ENCODE measurements at places on chromosomes 11 and 22.

- DNase-seq: no peak
These were observed 10.7 kb downstream of the ATG16L2 start for GRCh38 chr11:72824811-72825505.

- no peak for DNase-seq
These were observed 22.5 kb upstream of the DAGLA start for GRCh38 chr11:61657566-61658290.

GRCh38 chr22:27267145-27267544 lies 534.4 kb downstream of the MN1 start:
- no peak for DNase-seq

GRCh38 chr11:1049431-1049891 lies 12.9 kb upstream of the MUC6 start:
- DNase-seq: no peak

DNA sequence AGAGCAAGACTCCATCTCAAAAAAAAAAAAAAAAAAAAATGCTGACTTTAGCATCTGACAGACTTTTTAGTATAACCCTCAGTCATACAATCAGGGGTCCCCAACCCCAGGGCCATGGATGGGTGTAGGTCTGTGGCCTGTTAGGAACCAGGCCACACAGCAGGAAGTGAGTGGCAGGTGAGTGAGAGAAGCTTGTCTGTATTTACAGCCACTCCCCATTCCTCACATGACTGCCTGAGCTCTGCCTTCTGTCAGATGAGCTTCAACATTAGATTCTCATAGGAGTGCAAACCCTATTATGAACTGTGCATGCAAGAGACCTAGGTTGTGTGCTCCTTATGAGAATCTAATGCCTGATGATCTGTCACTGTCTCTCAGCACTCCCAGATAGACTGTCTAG lies 3.3 kb downstream of the FAM227A start:
- no peak for DNase-seq

DNA sequence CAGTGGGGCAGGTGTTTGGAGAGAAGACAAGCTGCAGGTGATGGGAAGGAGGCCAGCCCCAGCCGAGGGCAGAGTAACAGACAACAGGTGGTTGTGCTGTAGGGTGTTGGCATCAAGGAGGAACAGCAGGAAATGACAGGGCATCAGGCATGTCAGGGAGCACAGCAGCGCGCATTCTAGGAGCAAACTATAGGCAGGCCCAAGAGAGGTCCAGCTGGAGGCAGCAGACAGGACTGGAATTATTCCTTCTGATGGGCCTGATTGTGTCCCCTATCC lies 13.6 kb downstream of the ADM start:
- DNase-seq: no peak

GRCh38 chr22:45210577-45210976 lies 30.1 kb downstream of the KIAA0930 start:
- no peak for DNase-seq

DNA sequence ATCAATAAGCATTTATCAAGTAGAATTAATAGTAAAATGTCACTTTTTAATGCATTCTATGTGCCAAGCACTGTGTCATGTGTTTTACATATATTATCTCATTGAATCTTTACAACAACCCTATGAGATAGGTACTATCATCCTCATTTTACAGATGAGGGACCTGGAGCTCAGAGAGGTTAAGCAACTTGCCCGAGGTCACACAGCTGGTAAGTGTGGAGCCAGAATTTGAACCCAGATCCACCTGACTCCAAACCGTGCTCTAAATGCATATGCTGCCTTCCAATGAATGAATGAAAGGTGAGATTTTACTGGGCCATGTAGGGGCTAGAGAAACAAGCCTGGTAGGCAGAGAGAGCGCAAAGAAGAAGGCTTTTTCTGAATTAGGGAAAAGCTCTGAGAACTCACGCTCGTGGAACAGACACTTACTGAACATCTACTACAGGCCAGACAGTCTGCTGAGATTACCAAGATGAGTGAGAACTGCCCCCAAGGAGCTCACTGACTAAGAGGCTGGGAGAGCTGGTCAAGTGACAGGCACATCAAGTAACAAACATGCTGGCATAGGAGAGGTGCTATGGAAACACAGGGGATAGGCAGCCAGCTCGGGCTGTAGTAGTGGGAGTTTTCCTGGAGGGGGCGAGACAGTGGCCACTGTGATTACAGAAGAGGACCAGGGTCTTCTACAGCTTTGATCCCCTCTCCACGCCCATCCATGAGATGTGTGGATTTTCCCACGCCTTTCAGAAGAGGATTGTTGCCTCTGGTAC lies 4.4 kb downstream of the ABCG4 start:
- DNase-seq: no peak

- DNase-seq: no peak
These were observed 39.1 kb upstream of the CREB3L1 start for GRCh38 chr11:46238078-46238966.

DNA sequence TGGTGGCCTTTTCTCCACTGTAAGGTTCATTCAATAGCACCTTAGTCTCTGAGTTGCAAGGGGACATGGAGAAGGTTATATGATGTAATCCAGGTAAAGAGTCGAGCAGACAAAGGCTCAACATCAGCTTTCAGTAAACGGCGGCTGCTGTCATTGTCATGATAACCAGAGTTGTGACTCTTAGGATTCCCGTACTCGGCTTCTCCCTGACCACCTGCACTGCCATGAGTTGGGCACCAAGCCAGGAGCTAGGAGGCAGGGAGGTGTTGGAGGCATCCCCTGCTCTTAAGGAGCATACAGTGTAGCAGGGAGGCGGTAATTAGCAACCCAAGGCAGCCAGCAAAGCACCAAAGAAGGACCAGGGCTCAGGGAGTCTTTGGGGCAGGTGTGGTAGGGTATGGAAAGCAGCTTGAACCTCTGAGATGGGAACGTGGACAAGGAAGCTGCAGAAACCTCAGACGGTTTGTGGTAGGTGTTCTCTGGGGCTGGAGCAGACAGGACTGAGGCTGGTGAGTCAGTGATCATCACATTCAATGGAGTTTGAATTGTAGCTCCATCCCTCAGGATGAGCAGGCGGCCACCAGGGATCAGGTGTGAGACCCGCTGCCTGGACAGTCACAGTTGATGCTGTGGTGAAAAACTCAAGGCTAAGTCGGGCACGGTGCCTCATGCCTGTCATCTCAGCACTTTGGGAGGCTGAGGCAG lies 31.7 kb downstream of the LIF start:
- no peak for DNase-seq

DNA sequence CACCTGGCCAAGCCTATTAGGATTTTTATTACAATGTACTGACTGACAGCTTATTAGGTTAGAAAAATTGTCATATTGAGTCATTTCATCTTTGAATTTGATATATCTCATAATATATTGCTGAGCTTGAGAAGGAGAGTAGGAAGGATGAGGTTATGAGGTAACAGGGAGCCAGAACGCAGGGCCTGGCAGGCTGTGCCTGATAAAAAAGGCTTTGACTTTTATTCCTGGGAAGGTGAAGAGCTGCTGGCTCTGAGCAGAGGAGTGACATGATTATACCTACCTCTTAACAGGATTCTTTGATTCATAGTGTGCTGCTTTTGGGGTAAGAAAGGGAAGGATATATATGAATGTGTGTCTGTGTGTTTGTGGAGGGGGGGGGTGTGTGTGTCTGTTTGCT lies 70.9 kb downstream of the SFI1 start:
- no peak for DNase-seq

GRCh38 chr22:20094197-20094807 lies 14.3 kb downstream of the DGCR8 start:
- DNase-seq: no peak

DNA sequence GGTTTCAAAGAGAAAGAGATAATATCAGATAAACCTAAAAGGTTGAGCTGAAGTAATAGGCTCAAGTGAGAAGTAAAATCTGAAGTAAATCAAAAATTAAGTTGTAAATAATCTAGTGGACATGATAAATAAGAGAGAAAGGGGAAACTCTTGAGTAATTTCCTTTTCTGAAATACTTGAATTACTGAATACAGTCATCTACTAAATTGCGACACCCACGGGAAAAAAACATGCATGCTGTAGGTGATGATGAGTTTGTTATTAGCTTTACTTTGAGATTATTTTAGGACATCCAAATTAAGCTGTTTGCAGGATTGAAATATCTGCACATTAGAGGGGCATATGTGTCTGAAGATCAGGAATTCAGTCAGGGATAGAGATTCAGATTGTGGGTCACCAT lies 50.0 kb upstream of the CARD18 start:
- no peak for DNase-seq

GRCh38 chr11:119673759-119674336 lies 55.2 kb downstream of the NECTIN1 start:
- DNase-seq: no peak

DNA sequence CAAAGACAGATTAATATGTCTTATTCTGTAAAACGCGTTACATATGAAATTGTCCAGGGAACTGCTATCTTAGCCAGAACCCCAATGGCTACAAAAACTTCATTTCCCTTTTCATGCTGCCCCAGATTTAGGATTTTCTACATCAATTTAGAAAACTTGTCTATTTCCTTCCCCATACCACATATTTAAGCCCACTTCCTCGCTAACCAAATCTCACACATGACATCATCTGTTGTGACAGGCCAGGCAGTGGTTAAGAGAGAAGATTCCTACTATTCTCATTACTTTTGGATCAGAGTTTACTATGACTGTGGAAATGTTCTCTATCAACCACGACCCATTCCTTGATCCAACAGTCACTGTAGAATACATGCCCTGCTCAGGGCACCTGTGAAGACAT lies 15.9 kb downstream of the CCDC82 start:
- no peak for DNase-seq

- DNase-seq: no peak
These were observed 6.7 kb upstream of the NLRX1 start for GRCh38 chr11:119161871-119162270.

DNA sequence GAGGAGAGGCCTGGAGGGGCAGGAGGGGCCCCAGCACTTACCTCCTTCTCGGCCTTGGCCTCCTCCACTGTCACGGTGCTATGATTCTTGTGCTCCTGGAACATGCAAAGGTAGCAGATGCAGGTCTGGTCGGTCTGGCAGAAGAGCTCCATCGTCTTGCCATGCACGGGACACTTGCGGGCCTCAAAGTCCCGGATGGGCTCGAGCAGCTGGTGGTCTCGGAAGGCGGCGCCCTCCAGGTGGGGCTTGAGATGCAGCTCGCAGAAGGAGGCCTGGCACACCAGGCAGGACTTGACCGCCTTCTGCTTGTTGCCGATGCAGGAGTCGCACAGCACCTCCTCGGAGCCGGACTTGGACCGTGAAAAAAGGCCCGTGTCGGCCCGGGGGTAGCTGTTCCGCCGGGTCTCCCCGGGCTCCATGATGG lies 714 bp downstream of the TRIM29 start:
- DNase-seq: no peak

DNA sequence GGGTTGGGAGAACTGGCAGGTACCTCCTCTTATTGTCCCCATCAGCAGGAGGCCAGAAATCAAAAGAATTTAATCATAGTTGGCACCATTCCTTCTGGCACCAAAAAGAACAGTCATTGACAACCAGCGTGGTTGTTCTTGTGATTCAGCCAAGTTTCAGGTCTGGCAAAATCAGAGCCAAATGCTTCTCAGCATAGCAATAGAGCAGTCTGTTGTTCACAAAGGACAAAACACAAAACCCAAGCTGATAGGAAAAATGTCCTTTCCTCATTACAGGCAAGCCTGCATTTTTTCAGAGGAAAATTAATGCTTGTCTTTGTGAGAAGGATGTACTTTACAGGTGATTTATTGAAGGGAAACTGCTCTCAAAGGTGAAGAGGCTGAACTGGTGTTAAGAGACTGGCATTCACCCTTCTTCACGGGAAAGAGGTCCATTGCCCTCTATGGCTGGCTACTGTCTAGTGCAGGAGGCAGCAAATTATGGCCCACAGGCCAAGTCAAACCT lies 241.8 kb upstream of the ARHGAP42 start:
- no peak for DNase-seq

- no peak for DNase-seq
These were observed 1252.2 kb downstream of the JRKL start for GRCh38 chr11:97641988-97642387.

DNA sequence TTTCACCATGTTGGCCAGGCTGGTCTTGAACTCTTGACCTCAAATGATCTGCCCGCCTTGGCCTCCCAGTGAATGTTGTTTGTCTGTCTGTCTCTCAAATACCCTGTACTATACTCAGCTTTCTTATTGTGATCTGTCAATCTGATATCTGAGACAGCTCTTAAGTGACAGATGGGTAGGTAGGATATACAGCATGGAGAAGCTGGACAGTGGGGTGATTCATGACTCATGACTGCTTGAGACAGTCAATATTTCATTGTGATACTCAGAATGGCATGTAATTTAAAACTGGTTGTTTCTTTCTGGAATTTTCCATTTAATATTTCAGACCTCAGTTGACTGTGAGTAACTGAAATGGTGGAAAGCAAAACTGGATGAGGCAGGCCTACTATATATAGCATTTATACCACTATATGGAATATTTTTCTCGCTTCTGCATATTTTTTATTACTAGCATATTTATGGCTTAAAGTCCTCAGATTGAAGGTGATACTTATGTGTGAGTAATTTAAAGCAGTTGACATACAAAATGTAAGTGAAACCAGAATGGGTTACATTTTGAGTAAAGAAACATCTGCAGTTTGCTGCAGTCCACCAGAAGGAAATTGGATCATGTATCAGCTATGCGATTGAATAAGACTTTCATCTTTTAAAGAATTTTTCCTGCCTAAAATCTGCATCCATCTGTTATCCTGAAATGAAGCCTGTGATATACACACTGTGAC lies 22.3 kb downstream of the ARHGAP42 start:
- peak; percentile 12 for DNase-seq

DNA sequence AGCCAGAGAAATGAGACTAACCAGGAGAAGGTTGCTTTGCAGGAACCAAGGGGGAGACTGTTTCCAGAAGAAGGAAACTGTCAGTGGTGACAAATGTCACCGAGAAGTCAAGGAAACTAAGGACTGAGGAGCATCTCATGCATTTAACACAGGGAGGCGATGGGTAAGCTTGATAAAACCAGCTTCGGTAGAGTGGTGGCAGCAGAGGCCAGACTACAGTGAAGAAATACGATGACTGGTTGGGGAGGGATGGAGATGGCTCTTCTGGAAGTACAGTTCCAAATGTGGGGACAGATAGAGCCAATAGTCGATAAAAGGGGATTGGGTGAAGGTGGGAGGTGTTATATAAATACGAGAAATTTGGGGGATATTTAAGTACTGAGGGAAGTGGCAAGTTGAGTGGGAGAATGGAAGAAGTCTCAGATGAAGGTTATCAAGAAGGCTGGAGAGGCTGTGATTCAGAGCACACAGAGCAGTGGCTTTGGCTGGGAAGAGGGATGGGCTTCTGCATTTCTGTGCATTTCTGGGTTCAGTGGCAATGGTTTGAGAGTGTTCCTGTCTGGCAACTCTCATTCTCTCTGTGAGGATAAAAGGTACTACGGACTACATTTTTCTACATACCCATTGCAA lies 29.2 kb downstream of the SC5D start:
- DNase-seq: no peak

GRCh38 chr11:62560566-62561103 lies 13.1 kb downstream of the EEF1G start:
- peak; percentile 92 for DNase-seq

GRCh38 chr22:39181778-39182177 lies 29.3 kb upstream of the CBX7 start:
- DNase-seq: no peak

- no peak for DNase-seq
These were observed 11.6 kb upstream of the PDE2A start for GRCh38 chr11:72685560-72686480.

GRCh38 chr11:118051611-118052461 lies 25.0 kb upstream of the TMPRSS4 start:
- DNase-seq: no peak

All from AG04449 (cell line).